Midbrain (tissue), 1 donor: ENCODE measurements at places on chromosomes 3 and 15.

DNA sequence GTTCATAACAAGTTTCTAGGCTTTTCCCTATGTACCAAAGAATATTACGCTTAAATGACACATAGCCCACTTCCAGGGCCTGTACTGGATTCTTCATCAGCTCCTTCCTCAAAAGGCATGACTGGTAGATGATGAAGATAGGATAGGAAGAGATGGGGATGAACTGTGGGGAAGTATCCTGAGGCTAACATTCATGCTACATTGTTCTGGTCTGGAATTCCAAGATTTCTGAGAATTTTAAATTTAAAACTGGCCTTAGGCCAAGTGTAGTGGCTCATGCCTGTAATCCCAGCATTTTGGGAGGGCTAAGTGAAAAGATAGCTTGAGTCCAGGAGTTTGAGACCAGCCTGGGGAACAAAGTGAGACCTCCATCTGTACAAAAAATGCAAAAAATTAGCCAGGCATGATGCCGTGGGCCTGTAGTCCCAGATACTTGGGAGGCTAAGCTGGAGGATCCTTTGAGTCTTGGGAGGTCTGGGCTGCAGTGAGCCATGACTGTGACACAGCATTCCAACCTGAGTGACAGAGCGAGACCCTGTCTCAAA is 160.1 kb upstream of the PLAAT1 start:
- DNase-seq: no peak

DNA sequence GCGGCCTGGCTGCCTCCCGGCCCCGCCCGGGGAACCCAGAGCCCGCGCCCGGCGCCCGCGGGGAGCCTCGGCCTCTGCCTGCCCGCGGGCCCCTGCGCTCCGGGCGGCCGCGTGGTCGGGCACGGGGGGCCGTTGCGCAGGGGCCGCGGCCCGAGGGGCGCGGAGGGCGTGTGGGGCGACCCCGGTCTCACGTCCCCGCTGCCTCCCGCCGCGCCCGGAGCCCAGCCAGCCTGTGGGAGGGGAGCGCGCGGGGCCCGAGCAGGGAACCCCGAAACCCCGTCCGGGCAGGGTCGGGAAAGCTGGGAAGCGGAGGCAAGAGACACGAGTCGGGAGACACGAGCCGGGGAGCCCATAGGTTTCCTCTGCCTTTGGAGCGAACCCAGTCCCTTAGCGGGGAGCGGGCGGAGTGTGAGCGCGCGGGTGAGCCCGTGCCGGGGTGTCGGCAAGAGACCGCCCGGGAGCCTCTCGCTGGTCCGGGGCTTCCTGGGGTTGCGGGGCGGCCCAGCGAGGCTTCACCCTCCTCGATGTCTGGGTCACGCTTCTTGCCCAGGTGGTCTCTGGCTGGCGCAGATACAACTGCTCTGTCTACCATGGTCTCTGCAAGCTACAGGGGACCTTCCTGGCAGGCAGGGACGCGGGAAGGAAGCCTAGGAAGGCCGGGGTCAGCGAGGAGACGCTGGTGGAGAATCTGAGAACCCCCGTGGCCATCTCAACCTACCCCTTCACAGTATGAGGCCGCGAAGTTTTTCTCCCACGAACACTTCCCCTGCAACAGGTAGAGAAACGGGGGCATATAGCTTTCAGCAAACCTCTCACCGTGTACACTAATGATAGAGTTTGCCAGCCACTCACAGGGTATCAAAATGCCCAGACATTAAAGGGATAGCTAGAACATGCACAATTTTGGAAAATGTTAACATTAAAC is 586 bp downstream of the LRRK1 start:
- DNase-seq: no peak

DNA sequence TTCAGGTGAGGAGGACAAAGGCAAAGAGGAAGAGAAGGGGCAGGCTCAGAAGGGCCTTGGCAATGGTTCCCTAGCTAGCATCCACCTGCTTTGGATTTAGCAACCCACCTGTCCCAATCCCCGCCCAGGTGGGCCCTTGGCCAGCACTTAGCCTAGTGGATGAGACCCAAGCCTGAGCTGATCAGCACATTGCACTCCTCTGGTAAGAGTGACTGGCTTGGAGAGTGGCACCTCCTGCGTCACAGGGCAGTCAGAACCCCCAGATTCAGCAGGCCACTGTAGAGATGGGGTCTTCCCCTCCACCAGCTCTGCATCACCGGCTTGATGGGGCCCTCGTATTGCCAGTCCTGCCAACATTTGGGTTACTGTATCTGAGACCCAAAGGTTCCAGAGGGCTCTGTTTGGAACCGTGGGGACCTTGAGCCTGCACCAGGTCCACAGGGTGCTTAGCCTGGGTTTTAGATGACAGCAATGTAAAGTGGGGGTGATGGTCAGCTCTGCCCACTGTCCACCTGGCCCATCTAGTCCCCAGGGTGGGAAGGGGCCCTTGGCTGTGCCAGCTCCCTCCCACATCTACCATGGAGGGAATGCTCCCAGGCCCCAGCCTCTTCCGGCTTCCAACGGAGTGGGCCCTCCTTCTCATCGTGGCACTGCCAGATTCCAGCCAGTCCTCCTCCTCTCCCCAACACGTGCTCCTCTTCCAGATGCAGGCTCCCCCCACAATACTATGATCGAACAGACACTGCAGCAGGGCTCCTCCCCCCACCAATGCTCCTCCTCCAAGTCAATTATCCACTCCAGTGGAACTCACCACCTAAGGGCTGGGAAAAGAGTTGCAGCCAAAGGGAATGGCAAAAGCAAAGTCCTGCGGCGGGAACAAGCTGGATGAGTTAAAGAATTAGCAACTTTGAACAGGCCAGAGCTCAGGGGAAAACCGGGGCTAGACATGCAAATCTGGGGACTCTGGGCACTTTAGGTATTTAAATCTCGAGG is 45.7 kb downstream of the LHFPL4 start:
- DNase-seq: no peak

DNA sequence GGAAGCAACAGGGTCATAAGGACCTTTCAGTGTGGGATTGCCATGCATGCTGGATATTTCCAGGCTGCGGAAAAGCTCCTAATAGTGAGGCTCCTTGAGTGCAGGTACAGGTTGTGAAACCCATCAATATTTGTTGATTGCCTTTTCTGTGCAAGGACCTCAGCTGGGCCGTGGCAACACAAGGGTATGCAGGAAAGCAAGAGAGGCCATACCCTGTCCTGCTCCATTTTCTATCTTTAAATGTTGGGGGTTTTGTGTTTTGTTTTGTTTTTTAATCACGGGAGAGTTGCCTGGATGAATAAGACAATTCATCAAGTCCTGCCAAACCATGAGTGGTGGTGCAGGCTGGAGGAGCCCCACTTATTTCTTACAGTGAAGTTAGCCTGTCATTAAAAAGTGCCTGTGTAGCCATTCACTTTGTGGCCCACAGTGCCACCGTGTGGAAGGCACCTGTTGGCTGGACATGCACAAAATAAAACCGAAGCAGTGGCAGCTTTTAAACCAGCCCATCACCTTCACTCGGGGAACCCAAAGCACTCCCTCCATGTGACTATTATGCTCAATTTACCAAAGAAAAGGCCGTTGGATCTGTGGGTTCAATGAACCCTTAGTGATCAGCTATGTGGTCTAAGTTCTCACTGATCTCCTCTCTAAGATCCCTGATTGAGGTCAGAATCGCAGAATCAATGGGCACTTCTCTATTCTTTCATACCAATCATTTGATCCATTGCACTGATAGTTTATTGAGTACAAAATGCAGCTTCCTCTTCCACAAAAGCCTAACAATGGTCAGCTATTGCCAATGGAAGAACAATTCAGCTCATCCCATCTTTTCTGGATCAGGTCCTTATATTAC is 42.2 kb downstream of the CLDN18 start:
- peak; percentile 3 for DNase-seq

DNA sequence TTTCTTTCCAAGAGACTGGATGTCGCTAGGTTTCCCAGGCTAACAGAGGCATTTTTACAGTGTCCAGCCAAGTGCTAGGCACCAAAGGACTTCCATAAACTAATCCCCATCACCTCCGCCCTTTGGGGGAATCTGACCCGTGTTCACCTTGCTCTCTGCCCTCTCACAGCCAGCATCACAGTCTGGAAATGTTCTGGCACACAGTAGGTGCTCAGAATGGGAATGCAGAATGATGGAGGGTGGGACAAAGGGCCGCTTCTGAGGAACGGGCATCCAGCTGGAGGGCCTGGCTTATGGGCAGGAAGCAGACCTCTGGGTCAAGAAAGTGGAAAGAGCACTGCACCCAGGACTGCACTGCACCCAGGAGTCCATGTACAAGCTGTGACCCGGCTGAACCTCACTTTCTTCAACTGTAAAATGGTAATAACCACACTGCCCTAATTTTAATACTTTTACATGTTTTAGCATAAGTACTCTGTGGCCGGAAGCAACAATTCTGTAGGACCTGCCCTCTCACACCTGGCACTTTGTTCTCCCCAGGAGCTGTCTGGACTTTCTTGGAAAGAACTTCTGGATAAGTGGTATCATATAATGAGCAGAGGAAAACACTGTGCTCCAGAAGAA is 901 bp upstream of the NMB start:
- no peak for DNase-seq

DNA sequence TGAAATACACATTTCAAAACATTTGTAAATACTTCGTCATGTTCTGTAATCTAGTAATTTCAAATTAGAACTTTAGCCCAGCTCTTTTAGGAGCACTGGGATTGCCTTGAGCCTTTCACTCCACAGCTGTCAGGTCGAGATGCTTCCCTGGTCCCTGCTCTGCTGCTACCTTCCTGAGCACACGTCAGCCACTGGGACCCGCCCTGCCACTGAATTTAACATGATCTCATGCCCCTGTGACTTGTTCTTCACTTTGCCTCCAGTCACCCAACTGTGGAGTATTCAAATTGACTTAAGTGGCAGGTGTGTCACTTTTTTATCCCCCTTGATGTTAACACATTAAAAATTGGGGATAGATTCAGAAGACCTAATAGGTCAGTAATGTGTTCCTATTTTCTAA is 3.3 kb downstream of the ARRDC4 start:
- DNase-seq: no peak

- DNase-seq: no peak
Measured at GRCh38 chr3:162569314-162569713, 1072.7 kb downstream of the OTOL1 start.

- no peak for DNase-seq
Measured at GRCh38 chr3:89057398-89057797, 50.0 kb upstream of the EPHA3 start.

DNA sequence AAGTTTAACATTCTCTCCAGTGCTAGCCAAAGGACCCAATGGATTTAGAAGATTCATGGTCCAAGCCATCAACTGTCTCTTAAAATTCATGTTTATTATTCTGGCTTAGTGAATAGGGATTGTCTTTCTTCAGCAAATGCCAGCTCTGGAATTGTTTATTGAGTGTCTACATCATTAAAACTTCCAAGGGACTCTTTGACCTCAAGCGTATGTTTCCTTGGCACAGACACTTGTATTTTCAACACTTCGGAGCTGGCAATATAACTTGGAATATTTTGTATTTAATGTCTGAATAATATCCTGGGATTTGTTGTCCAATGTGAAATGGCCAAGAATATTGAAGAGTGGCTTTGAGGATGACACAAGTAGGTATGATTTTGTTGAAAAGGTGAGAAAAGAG is 204.2 kb downstream of the EPHA3 start:
- DNase-seq: no peak

DNA sequence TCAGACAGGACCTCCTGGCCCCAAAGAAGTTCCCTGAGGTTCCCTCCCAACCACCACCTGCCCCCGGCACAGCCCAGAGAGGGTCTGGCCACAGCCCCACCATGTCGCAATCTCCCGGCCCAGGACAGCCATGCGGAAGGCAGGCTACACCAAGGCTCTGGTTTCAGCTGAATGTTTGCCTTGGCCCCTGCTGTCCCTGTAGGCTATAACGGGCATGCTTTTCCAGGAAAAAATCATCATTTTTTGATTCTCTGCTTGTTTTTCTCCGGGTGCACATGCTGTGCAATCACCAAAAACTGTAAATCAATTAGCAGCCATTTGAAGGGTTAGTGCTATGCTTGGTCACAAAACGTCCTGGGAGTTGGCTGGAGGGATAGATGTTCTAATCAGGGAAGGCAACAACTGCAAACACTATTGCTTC is 142.7 kb upstream of the IGF1R start:
- no peak for DNase-seq

DNA sequence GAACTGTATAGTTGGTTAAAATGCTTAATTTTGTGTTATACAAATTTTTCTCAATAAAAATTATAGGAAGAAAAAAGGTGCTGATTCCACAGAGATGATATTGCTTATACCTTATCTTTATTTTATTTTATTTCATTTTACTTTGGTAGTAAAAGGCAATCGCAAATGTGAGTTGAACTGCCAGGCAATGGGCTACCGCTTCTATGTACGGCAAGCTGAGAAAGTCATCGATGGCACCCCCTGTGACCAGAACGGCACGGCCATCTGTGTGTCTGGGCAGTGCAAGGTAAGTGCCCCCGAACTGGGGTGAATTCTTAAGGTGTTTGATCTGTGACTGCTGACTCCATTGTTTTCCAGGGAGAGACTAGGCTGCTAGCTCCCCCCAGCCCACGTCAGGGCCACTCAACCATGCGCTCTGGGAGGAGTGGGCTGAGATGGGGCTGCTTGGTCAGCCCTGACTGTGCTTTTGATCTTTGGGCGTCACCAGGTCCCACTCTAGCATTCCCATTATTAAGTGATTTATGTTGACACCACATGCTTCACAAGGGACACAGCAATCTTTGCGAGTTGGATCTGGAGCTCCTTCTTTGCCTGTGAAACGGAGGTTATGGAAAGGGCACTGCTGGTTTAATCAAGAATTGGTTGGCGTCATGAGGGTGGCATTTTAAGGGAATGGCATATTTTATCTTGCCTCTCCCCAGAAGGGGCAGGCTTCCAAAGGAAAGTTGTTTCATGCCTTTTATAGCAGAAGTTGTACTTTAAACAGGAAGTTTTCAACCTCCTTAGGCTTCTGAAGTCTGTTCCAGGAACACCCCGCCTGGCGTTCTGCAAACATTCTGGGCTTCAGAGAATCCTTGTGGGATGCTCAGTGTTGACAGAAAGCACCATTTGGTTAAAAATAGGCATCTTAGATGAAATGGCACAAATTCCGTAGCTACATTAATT is 296.5 kb downstream of the THSD4 start:
- no peak for DNase-seq
